ENCODE measurements at places on chromosomes 4 and X.
A peak's percentile ranks its signal among the peaks of the same experiment; 100 is the strongest.

DNA sequence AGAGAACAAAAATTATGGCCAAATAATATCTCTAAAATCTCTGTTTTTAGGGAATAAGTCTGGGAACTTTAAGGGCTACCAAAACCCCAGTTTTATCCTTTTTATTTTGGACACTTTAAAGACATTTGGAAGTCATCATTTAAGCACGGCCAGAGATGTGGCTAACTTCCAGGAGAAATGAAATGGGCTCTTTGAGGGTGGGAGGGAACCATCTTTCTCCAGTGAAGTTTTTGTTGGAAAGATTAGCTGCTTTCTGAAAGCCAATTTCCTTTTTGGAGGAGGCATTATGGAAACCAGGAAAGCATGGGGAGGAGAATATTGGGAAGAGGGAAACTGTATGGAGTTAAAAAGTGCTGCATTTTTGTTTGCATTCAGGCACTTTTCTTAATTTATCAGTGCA lies 4.8 kb downstream of the VSIG1 start:
- no peak for DNase-seq

DNA sequence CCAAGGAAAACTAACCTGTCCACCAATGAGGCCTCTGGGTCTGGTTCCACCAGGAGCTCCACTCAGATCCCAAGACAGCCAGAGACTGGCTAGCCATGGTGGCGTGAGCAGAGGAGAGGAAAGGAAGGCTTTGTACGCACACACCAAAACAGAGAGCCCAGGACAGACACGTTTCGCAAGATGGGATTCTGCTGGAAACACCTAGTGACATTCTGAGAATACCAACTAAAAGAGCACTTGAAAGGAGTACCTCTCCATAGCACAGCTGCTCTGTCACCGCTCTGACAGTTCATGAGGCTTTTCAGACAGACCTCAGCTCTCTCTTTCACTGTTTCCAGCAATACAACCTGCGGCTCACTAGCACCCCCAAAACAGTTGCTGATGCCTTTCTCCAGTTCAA lies 105.0 kb downstream of the SH3KBP1 start:
- DNase-seq = no peak

GRCh38 chr4:140152013-140152703 lies 1.8 kb downstream of the MAML3 start:
- peak; percentile 64 for DNase-seq

GRCh38 chrX:130788786-130789581 lies 114.0 kb downstream of the ENOX2 start:
- no peak for DNase-seq

DNA sequence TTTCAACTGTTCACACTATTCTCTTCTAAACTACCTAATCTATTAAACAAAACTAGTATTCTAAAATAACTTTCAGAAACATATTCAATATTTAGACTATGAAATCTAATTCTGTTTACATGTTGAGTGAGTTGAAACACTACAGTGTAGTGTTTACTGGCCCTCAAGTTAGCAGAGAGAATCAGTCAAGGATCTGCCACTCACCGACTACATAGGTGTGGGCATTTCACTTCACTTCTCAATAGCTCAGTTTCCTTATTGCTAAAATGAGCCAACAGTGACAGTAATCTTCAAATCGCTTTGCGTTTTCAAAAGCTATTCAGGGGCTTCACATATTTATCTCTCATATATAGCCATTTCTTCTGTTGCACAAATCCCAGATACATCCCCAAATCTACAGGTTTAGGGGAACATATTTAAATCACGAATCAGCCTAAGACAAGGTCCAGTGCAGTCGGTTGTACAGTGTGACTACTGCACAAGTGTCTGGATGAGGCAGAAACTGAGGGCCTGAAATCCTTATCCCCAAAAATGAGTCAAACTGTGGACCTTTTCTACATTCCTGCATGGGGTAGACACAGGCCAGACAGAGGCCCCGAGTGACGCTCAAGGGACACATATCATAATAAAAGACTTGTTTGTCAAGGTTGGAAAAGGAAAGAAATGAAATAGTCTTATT lies 129.8 kb downstream of the PPP3CA start:
- no peak for DNase-seq

GRCh38 chrX:109822861-109823260 lies 89.8 kb upstream of the ACSL4 start:
- no peak for DNase-seq

GRCh38 chrX:50805276-50805675 lies 8.7 kb downstream of the SHROOM4 start:
- DNase-seq = no peak

GRCh38 chr4:8862334-8862733 lies 9.3 kb downstream of the HMX1 start:
- no peak for DNase-seq

- DNase-seq = no peak
Observed at GRCh38 chr4:174860588-174860987, 31.5 kb upstream of the GLRA3 start.

DNA sequence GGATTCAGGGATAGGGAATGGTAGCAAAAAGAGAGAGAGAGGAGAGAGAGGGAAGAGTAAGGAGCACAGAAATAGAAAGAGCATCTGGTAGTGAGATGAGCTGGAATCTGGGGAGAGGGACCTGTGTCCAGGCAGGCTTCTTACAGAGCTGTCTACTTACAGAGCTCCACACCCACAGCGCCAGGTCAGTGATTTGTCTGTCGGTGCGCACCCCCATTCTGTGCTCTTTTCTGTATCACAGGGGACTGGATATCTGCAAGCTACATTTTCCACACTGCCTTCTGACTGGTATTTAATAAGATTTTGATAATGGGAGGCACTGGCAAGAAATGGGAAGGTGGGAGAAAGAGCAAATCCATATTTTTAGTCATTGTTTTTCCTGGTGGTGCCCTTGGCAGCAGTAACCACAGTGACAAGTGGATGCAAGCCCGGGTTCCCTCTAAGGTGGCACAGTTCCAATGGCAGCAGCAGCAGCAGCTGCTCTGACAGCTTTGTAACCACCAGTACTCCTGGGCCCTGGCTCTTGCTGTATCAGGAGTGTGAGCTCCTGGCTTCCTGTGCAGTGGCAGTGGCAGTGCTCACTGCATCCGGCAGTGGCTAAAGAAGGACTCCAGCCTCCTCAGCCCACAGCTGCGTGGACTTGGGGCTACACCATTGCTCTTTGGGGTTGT lies 300.5 kb downstream of the TRIML1 start:
- DNase-seq = no peak

- DNase-seq = no peak
Observed at GRCh38 chrX:49958727-49959485, 36.5 kb downstream of the CLCN5 start.

DNA sequence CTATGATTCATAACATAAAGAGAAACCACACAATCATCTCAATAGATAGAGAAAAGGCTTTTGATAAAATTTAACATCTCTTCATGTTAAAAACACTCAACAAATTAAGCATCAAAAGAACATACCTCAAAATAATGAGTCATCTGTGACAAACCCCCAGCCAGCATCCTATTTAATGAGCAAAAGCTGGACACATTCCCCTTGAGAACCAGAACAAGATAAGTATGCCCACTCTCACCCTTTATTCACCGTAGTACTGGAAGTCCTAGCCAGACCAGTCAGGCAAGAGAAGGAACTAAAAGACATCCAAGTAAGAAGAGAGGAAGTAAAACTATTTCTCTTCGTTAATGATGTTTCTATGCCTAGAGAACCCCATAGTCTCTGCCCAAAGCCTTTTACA lies 507.2 kb downstream of the PABPC4L start:
- no peak for DNase-seq

DNA sequence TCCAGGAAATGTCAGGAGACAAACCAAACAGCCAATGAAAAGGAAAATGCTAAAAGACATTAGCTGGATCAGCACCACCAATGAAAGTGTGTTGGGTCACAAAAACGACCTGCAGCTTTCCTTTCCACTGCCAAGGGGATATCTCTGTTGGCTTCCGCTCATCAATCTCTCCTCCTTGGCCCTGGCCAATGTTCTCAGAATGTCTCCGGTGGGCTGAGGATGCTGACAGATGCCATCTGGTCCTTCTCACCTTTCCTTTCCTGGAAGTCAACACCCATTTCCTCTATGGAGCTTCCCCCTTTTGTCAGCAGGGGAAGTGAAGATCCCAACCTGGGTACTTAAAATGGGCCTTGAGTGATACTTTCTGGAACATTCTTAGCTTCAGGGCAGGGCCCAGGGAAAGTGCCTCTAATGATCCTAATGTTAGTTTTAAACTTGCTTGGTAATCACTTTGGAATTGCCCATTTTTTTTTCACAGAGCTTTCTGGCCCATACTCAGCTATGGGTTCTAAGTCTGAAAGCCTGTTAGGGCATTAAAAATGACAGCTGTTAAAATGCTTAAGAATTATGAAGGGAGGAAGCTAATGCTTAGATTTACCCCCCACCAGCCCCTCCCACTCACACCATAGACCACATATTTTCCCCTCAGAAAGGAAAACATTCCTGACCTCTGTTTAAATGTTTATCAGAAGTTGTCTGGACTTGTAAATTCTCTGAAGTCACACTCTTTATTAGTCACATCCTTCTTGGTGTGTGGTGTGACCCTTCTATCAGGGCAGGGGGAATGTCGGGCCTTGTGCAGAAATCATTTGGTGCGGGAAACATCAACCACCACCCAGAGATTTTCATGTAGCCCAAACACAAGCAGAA lies 29.2 kb downstream of the IGFBP7 start:
- no peak for DNase-seq

- no peak for DNase-seq
Observed at GRCh38 chr4:40540800-40541199, 88.9 kb downstream of the RBM47 start.

DNA sequence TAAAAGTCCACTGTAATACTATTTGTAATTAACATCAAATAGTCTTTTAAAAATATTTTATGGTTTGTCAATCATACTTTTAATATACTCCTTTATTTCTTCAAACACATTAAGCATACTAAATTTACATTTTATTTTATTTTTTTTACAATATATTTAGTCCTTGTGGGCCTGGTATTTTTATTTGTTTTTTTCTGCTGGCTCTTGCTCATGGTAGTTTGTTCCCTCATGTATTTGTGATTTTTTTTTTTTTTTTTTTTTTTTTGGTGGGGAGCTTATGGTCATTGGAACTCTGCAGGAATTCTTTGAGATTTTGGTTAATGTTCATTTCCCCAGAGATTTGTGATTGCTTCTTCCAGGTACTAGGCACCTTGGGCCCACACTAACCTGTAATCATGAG lies 185.5 kb downstream of the PDGFRA start:
- no peak for DNase-seq

DNA sequence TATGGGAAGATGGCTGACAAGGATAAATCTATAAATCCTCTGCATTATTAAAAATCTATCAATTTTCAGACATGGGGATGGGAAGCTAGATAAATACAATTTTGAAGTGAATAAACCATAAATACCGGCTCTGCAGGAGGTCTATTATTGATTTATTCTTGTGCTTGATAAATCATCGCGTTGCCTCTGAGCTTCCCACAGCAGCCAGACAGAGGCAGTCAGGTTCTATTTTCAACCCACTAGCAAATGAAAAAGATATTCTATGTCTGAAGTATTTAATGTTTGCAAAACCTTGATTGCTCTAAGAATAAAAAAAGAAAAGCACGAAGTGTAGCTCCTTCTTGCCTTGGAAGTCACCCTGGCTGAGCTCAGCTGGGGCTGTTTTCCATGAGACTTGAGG lies 216.2 kb downstream of the DHRSX start:
- no peak for DNase-seq

DNA sequence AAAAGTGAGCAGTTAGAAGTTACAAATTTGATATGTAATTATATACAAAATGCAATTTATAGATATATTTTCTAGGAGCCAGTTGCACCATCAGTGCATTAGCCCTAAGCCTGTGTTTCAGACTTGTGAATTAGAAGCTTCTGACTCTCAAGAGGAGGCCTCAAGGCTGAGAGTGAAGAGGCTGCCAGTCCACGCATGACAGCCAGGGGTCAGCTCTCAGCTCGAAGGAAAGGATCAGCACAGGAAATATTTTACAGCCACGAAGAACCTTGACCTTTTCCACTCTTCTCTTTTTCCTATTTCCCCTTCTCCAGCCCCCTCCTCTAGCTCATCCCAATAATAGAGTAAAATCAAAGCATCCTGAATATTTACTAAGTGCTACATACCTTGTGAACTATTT lies 642.4 kb downstream of the TRIML1 start:
- DNase-seq = no peak

DNA sequence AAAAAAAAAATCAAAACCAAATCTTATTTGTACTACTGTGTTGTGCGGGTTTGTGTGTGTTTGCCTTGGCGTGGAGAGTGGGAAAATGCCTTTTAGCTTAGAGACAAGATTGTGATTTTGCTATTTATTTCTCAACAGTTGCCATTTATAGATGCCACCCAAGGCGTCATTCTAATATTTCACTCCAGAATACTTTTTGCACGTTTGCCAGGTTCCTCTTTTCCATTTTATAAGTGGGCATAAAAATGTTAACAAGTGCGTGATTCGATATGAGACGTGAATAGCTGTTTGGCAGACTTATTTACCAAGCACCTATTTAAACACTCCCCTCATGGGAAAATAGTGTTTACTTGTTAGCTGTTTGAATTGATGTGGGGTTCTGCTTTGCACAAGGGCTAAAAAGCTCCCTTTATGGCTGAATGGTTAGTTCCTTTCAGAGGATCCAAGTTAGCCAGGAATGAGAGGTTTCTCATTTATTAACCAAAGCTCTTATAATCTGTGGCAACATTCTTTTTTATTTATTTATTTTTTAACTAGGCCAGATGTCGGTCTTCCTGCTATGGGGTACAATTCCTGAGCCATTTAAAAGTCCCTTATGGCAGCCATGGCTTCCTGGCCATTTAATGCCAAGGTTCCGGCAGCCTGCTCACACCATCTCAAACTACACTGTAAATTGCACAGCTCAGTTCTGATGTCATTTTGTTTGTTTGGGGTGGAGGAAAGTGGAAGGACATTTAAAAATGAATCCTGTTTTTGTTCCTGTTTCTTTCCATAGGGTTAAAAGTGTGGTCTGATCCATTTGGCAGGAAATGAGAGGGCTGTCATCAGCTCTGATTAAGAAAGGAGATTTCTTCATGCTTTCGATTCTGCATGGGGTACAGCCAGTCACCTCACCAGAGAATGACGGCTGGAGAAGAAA lies 14.6 kb downstream of the SMIM20 start:
- DNase-seq = no peak

DNA sequence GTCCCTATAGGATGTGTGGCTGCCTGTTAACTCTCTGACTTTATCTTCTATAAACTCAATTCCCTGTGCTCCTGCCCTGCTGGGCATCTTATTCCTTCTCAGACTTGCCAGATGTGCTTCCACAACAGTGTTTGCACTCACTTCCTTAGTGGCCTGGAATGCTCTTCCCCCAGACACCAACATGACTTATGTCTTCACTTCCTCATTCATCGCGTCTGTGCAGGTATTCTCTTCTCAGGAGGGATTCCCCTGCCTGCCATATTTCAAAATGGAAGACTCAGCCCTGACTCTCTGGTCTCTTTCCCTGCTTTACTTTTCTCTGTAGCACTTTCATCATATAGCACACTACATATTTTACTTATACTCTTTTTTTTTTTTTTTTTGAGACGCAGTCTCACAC lies 344.0 kb downstream of the CENPC start:
- DNase-seq = no peak
